ENCODE measurements at places on chromosomes 5 and 9.

GRCh38 chr9:130041648-130042405 lies 1.2 kb downstream of the FNBP1 start:
- DNase-seq = peak; percentile 26

GRCh38 chr9:127588740-127589506 lies 23.2 kb upstream of the STXBP1 start:
- no peak for DNase-seq

- no peak for DNase-seq
These were observed 107.6 kb downstream of the ADCY2 start for GRCh38 chr5:7503564-7503963.

- no peak for DNase-seq
These were observed 192.2 kb downstream of the HSD17B3 start for GRCh38 chr9:96109680-96110351.

DNA sequence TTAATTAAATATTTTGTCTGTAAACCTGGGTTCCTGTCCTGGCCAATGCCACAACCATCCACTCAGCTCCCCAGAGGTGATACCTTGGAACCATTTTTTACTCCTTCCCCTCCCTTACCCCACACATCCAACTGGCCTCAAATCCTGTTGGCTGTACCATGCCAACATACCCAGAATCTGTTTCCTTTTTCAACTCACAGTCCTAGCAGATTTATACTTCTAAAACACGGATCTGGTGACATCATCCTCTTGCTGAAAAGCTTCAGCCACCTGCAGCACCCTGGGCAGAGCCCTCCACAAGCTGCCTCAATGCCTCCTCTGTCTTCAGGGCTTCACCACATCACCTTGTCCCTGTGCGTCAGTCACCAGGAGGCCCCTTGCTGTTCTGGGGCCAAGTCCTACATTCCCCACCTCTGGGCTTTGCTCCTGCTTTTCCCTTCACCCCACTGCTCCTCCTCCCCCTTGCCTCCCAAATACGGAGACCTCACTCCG lies 14.9 kb downstream of the SEMA6A start:
- DNase-seq = no peak

- no peak for DNase-seq
These were observed 64.0 kb upstream of the XPA start for GRCh38 chr9:97761056-97761598.

- no peak for DNase-seq
These were observed 60.1 kb upstream of the SPATA31D4 start for GRCh38 chr9:81868145-81868544.

- no peak for DNase-seq
These were observed 250.8 kb upstream of the KLF4 start for GRCh38 chr9:107740088-107740980.

- peak; percentile 60 for DNase-seq
These were observed 142.3 kb downstream of the SMARCA2 start for GRCh38 chr9:2157277-2158110.

DNA sequence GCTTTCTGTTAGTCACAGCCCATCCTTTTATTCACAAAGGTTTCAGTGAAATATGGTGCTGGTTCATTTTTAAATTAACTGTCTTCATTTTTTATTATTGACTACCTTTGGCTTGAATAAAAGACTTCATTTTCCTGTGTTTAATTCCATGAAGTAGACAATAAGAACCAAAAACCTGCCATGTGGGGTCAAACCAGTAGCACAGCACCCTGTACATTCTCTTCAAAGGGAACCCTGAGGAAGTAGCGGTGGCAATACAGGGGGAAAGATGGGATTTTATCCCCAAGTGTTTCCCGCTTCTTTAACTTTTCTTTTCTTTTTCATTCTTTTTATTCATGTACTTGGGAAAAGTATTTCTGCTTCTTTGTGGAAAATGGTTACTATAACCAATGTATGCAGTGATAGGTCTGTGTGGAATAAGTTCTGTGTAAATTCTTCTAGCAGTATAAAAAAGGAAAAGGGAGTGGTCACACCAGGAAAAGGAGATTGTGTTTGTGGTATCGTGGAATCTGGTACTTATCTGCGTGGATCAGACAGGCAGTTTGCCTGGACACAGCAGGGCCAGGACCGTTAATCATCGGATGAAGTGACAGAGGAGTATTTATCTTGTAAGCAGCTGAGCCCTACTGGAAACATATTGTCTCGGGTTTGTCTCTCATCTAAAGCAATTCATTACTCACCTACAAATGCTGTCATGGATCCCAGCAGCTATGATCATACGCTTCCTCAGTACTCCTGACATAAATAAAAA lies 94.2 kb downstream of the PPIC start:
- DNase-seq = no peak

DNA sequence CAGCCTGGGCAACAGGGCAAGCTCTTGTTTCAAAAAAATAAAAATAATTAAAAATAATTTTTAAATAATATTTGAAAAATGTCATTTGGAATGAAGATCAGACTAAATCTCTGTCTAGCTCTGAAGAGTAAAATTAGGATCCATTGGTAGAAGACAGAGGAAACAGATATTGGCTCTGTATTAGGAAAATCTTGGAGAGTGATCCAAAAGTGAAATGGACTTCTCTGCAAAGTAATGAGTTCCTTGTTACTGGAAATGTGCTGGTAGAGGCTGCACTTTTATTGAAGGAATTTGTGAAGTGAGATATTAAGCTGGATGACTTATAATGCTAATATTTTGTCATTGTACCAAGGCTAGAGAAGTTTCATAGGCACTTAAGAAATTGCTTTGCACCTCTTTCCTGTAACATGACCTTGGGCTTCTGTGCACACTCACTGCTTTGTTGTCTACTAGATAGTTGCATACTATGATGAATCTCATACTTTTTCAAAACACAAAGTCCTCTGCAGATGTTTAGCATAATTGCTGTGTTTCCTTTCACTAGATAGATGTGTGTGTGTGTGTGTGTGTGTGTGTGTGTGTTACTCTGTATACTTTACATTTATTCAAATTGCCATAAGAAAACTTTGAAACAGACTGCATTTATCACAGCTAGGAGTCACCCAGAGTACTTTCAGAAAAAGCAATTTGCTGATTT lies 13.1 kb downstream of the THBS4 start:
- no peak for DNase-seq

GRCh38 chr5:103474677-103475076 lies 87.9 kb downstream of the NUDT12 start:
- DNase-seq = no peak

GRCh38 chr5:80756292-80756691 lies 101.5 kb upstream of the DHFR start:
- DNase-seq = no peak

DNA sequence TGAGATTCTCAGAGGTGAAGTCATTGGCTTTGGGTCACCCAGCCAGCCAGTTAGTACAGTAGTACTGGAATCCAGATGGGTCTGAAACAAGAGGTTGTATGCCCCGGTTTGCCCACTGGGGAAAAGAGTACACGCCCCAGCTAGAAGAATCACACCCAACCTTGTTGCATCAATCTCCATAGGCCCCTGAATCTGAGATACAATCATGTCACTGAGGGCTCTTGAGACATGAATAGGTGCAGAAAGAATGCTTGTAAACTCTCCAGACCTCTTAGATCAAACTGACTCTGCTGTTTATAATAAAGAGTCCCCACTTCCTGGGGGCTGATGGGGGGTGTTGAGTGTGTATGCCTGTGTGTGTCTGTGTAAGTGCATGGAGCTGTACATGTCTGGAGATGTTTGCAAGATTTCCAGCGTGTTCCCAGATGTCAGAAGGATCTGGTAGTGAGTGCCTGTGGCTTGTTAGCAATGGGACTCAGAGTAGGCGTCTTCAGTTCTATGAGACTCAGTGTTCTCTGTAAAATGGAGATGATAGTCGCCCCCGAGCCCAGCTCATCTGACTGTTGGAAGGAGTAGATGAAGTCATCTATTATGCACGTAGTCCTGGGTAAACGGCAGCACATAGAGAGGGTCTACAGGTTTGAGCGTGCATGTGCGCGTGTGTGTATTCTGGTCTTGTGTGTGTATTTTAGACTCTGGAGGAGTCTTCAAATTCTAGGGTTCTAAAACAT lies 48.2 kb downstream of the COL27A1 start:
- no peak for DNase-seq

- no peak for DNase-seq
These were observed 271.1 kb upstream of the IRX4 start for GRCh38 chr5:2153802-2154201.

DNA sequence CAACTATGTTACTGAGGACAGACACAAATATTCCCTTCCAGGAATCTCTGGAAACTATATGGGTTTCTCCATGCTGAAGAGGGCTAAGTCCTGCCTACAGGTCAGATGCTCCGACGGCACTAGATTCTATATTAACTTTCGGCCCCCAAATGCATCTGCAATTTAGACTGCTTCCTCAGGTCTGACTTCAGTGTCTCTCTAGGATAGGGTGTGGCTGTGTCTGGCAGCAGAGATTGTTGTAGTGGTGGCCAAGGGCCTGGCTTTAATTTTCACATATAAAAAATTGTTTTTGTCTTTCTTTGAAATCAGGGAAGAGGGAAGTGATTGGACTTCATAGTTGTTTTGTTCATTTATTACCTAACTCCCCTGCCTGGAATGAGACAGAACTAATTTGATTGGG lies 101.8 kb downstream of the PJA2 start:
- DNase-seq = no peak

Data from stimulated activated CD4-positive, alpha-beta T cell treated with anti-CD3 and anti-CD28 coated beads, Interleukin-4, amount 100 ng/mL, for 24 hours (primary cell).